ENCODE measurements at places on chromosomes 12 and 14. TPM values are rescaled to one million over a fixed set of nuclear protein-coding genes. Genes with fewer than 3 reads are reported as not detected.
A peak's percentile ranks its signal among the peaks of the same experiment; 100 is the strongest.

DNA sequence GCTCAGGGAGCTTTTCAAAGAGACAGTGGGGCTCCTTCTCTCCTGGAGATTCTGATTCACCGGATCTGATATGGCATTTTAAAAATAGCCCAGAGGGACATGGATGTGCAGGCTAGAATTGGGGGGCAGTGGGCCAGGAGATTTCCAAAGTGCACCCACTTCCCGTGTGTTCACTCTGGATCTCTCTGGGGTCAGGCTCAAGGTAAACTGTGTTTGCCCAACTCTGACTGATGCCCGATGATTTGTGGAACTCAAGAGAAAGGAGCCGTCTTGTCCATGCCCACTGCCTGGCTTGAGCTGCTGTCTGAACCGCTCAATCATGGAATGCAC lies 17.9 kb downstream of the FAM181A start:
- peak; percentile 82 for DNase-seq
- peak overlapping the region; percentile 98 for H3K27ac ChIP-seq
- peaks cover 98% of the 10 kb centered on the region for H3K4me1 ChIP-seq
- no peaks in the 10 kb centered on the region for H3K27me3 ChIP-seq
- no peaks in the 10 kb centered on the region for H3K36me3 ChIP-seq
- H3K4me3 ChIP-seq: no peak overlapping the region

DNA sequence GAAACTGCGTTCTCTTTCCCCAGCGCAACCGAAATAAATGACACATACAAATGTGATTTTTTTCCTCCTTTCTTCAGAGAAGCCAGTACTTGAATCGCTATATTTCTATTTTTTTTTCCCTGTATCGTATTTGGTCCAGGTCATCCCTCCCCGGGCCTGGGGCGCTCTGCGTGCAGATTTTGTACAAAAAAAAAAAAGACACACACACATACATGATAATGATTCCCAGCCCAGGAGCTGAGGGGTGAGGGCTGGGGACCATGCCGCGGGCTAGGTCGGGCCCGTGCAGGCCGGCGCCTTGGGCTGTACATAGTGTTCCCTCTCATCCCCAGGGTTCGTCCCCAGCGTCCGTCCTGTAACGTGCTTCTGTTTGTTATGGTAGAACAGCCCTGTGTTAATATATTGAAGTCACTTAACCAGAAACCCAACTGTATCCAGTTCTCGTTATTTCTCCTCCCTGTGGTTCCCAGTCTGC lies 3.0 kb downstream of the HOXC9 start:
- no peaks in the 10 kb centered on the region for H3K27me3 ChIP-seq
- peaks cover 27% of the 10 kb centered on the region for H3K4me1 ChIP-seq
- H3K27ac ChIP-seq: peak overlapping the region; percentile 95
- no peaks in the 10 kb centered on the region for H3K36me3 ChIP-seq
- DNase-seq: no peak
- peak overlapping the region; percentile 78 for H3K4me3 ChIP-seq

GRCh38 chr14:65949711-65950516 lies 536.3 kb upstream of the CCDC196 start:
- H3K4me1 ChIP-seq: no peaks in the 10 kb centered on the region
- H3K27ac ChIP-seq: no peak overlapping the region
- no peak overlapping the region for H3K4me3 ChIP-seq
- H3K36me3 ChIP-seq: no peaks in the 10 kb centered on the region

GRCh38 chr12:27859648-27860047 lies 79.6 kb upstream of the MANSC4 start:
- no peak overlapping the region for H3K27ac ChIP-seq
- DNase-seq: no peak
- H3K4me1 ChIP-seq: no peaks in the 10 kb centered on the region
- no peaks in the 10 kb centered on the region for H3K27me3 ChIP-seq

Gene CLEC4C
- total RNA-seq: not detected

DNA sequence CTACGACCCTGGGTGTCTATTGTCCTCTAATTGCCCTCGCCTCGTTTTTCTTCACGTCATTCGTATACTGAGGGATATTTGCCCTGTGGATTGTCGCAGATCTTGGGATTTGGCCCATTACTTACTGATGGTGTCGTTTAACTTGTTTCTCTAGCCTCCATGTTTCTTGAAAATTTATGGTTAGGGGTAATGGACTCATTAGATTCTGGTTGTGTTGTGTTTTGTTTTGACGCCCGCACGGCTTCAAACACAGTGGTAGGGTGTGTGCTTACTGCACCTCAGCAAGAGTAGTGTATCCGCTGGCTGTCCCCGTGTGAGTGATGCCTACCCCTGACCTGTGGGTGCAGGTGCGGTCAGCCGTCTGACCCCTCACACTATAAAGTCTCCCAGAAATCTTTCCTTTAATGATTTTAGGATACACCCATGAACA lies 874 bp upstream of the RNU6-8 start:
- H3K27me3 ChIP-seq: no peaks in the 10 kb centered on the region
- peak overlapping the region; percentile 89 for H3K27ac ChIP-seq
- H3K4me1 ChIP-seq: peaks cover 5% of the 10 kb centered on the region
- H3K4me3 ChIP-seq: peak overlapping the region; percentile 84

DNA sequence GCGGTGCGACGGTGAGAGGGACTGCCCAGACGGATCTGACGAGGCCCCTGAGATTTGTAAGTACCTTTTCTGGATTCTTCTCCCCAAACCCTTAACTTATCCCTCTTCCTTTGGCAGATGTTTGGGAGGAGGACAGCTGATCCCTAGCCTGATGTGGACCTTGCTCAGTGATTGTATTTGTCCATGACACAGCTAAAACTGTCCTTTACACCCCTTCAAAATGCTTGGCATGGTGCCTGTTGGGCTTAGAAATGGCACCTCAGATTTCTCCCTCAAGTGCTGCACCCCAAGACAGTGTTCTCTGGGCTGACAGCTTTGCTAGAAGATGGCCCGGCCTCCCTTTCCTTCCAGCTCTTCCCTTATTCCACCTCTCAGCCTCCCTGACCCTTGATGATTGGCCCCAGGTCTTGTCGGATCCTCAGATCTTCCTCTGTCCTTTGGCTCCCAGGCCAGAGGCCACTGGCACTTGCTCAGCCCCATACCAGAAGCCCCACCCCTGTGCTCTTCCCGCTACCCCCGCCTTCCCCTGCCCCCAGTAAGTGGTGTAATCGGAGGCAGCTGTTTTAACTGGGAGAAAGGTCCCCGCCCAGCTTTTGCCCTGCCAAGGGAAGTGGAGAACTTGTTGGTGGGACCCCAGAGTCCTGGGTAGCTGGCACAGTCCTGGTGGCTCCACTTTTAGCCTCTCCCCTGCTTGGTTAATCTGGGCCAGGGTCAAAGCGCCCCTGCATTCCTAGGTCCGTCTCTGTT lies 8.7 kb downstream of the LRP1-AS start:
- H3K4me1 ChIP-seq: no peaks in the 10 kb centered on the region
- no peaks in the 10 kb centered on the region for H3K27me3 ChIP-seq
- peak; percentile 94 for DNase-seq
- H3K36me3 ChIP-seq: peaks cover 10% of the 10 kb centered on the region
- H3K4me3 ChIP-seq: no peak overlapping the region

Gene PWP1
- total RNA-seq: 15.6 TPM

- no peak for DNase-seq
- no peaks in the 10 kb centered on the region for H3K27me3 ChIP-seq
- H3K36me3 ChIP-seq: no peaks in the 10 kb centered on the region
Observed at GRCh38 chr12:3304436-3305165, 186.4 kb upstream of the PRMT8 start.

GRCh38 chr14:96911499-96912149 lies 114.4 kb downstream of the VRK1 start:
- no peak overlapping the region for H3K4me3 ChIP-seq
- no peak overlapping the region for H3K27ac ChIP-seq
- no peaks in the 10 kb centered on the region for H3K36me3 ChIP-seq
- no peaks in the 10 kb centered on the region for H3K4me1 ChIP-seq
- H3K27me3 ChIP-seq: no peaks in the 10 kb centered on the region

- H3K27ac ChIP-seq: no peak overlapping the region
- H3K4me1 ChIP-seq: no peaks in the 10 kb centered on the region
- peaks cover 12% of the 10 kb centered on the region for H3K36me3 ChIP-seq
- no peaks in the 10 kb centered on the region for H3K27me3 ChIP-seq
- H3K4me3 ChIP-seq: no peak overlapping the region
Observed at GRCh38 chr14:21346532-21347135, 37.2 kb downstream of the SUPT16H start.

Gene KRT72
- total RNA-seq: not detected

Gene DNAH10
- 0.59 TPM for total RNA-seq

- DNase-seq: no peak
- no peaks in the 10 kb centered on the region for H3K4me1 ChIP-seq
- H3K27ac ChIP-seq: no peak overlapping the region
- H3K36me3 ChIP-seq: no peaks in the 10 kb centered on the region
Observed at GRCh38 chr14:83733670-83734069, 1796.3 kb upstream of the FLRT2 start.

- no peaks in the 10 kb centered on the region for H3K4me1 ChIP-seq
- H3K4me3 ChIP-seq: no peak overlapping the region
- H3K27ac ChIP-seq: no peak overlapping the region
- H3K27me3 ChIP-seq: no peaks in the 10 kb centered on the region
Observed at GRCh38 chr12:23536293-23536692, 413.2 kb downstream of the SOX5 start.

Gene DEGS2
- not detected for total RNA-seq

- no peak overlapping the region for H3K27ac ChIP-seq
- H3K4me1 ChIP-seq: peaks cover 9% of the 10 kb centered on the region
- no peak for DNase-seq
- H3K36me3 ChIP-seq: no peaks in the 10 kb centered on the region
- H3K4me3 ChIP-seq: no peak overlapping the region
Observed at GRCh38 chr12:89382328-89382727, 30.0 kb upstream of the DUSP6 start.

DNA sequence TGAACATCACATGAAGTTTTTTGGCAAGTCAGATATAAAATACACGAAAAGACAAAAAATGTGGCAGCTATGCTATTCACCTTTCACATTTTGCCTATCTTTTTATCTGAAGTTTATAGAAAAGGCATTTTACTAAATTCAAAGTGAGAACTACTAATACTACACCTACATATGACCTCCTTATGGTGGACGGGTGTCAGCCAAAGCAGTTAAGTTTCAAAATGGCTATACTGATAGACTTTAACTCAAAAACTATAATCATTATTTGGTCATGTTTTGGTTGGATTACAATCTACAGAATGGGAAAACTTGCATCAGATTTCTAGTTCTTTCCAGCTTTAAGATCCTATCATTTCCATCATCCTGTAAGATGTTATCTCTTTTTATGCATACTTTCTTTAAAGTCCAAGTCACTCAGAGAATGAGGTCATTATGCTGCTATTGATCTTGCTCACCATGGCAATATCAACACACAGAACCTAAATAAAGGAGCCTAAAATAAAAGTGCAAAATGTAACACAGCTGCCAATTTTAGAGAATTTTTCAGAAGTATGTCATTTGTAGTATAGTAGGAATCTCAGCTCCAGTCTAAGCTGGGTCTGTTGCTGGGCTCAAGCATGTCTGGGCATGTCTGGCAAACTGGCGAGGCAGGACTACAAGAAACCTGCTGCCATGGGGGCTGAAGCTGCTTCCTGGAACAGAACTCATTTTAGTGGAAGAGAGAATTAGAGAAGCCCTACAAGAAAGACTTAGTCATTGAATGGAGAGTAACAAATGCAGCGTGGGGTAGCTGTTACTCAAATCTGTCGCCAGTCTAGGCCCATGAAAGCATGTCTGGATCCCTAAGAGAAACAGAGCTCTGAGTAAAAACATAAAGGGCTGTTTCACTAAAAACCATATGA lies 7.6 kb upstream of the AEBP2 start:
- no peaks in the 10 kb centered on the region for H3K36me3 ChIP-seq
- no peaks in the 10 kb centered on the region for H3K27me3 ChIP-seq
- no peak overlapping the region for H3K4me3 ChIP-seq
- no peak overlapping the region for H3K27ac ChIP-seq
- DNase-seq: no peak
- no peaks in the 10 kb centered on the region for H3K4me1 ChIP-seq

GRCh38 chr14:63454863-63455622 lies 88.1 kb downstream of the PPP2R5E start:
- DNase-seq: no peak
- H3K27ac ChIP-seq: no peak overlapping the region
- peaks cover 32% of the 10 kb centered on the region for H3K4me1 ChIP-seq
- no peaks in the 10 kb centered on the region for H3K36me3 ChIP-seq
- no peaks in the 10 kb centered on the region for H3K27me3 ChIP-seq

DNA sequence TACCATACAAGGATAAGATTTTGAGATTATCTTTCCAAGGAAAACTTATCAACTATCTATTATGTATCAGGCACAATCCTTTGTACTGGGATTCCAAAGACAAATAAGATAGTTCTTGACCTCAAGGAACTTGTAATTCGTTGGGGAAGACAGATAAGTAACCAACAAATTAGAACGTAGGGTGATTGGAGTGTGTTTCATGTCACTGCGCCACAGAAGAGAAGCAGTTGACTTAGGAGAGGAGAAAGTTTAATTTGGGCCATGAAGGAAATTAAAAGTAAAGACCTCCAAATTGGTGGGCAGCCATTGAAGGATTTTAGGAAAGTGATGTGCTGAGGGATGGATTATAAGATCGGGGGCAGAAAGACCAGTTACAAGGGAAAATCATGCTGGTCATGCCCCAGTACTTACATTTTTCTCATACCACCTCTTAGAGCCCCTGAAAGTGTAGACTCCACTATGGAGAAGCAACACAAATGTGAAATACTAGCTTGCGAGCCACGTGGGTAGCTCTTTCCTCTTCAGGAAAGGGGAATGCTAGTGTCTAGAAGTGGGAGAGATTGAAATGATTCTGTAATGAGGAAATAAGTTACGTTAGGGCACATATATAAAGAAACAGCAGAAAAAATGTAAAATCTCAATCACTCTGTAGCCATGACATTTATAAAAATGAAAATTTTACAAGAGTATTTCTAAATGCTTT lies 148.7 kb downstream of the ETV6 start:
- DNase-seq: no peak
- no peaks in the 10 kb centered on the region for H3K27me3 ChIP-seq
- peak overlapping the region; percentile 91 for H3K27ac ChIP-seq
- H3K4me3 ChIP-seq: no peak overlapping the region
- peaks cover 48% of the 10 kb centered on the region for H3K4me1 ChIP-seq
- no peaks in the 10 kb centered on the region for H3K36me3 ChIP-seq

Gene LMNTD1
- total RNA-seq: not detected

GRCh38 chr12:10395390-10395998 lies 5.7 kb upstream of the KLRK1 start:
- no peaks in the 10 kb centered on the region for H3K36me3 ChIP-seq
- H3K27ac ChIP-seq: peak overlapping the region; percentile 34
- no peaks in the 10 kb centered on the region for H3K4me1 ChIP-seq
- H3K27me3 ChIP-seq: no peaks in the 10 kb centered on the region
- peak; percentile 21 for DNase-seq

- DNase-seq: no peak
- H3K4me3 ChIP-seq: peak overlapping the region; percentile 75
- no peaks in the 10 kb centered on the region for H3K27me3 ChIP-seq
- H3K36me3 ChIP-seq: peaks cover 17% of the 10 kb centered on the region
Observed at GRCh38 chr12:48126953-48127630, 7.9 kb downstream of the PFKM start.

GRCh38 chr14:58987591-58987990 lies 200.9 kb upstream of the DAAM1 start:
- H3K4me3 ChIP-seq: no peak overlapping the region
- no peaks in the 10 kb centered on the region for H3K36me3 ChIP-seq
- H3K27ac ChIP-seq: no peak overlapping the region
- H3K4me1 ChIP-seq: no peaks in the 10 kb centered on the region

GRCh38 chr14:38121320-38122020 lies 86.2 kb upstream of the SSTR1 start:
- DNase-seq: no peak
- no peaks in the 10 kb centered on the region for H3K36me3 ChIP-seq
- H3K27me3 ChIP-seq: no peaks in the 10 kb centered on the region
- H3K4me1 ChIP-seq: no peaks in the 10 kb centered on the region
- H3K4me3 ChIP-seq: no peak overlapping the region

GRCh38 chr12:93297536-93297935 lies 80.2 kb upstream of the NUDT4 start:
- H3K36me3 ChIP-seq: no peaks in the 10 kb centered on the region
- H3K4me1 ChIP-seq: peaks cover 18% of the 10 kb centered on the region
- no peak overlapping the region for H3K4me3 ChIP-seq
- no peak for DNase-seq

All from psoas muscle (tissue), 8 donors.